Fibroblast of upper back skin (primary cell): ENCODE measurements at places on chromosomes 5 and 9.

- DNase-seq, result no peak
Measured at GRCh38 chr9:134930398-134930797, 12.7 kb upstream of the FCN1 start.

- DNase-seq, result peak; percentile 79
Measured at GRCh38 chr5:16549491-16550206, 67.1 kb downstream of the RETREG1 start.

DNA sequence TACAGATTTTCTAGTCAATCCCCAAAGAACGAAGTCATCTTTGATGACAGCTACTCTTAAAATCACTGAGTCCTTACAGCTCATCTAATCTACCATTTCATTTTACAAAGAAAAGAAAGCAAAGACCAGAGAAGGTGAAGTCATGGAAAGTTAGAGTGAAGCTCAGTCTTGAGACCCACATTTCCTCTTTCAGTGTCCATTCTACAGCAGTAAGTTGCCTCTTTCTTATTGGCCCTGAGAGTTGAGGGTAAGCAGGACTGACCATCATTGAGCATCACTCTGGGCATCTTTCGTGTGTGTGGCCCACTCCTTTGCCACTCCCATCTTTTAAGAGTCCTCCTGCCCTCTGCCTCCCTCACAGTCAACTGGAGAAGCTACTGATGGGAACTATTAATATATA lies 251.8 kb upstream of the NR4A3 start:
- DNase-seq, result no peak

DNA sequence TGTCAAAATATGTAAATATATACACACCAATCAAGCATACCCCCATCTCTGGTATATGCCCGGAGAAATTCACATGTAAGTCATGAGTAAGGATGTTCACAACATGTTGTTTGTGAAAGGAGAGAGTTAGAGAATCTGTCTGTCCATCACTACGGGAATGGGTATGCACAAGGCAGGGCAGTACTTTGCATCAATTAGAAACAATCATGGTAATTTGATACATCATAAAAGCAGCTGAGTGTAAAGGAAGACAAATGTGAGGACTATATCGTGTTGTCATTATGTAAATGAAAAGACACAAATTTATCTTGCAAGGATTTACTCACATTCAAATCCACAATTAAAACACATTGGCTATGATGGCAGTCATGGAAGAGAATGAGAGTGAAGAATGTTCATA lies 146.7 kb downstream of the SV2C start:
- DNase-seq, result no peak

GRCh38 chr9:107175041-107175440 lies 108.0 kb upstream of the RAD23B start:
- no peak for DNase-seq

DNA sequence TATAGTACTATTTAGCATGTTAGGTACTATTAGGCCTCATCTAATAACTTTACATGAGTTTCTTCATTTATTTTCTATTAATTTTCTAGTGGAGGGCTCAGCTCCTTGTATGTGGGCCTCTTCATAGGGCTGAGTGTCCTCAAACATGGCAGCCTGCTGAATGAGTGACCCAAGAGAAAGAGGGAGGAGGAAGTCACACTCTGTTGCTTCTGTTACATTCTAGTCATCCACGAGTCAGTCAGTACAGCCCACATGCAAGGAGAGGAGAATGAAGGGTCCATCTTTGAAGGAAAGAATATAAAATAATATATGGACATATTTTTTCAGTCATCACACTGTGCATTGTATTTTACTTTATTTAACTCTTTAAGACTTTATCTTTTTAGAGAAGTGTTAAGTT lies 66.6 kb upstream of the NR3C1 start:
- DNase-seq, result no peak

- peak; percentile 54 for DNase-seq
Measured at GRCh38 chr5:169862391-169862811, 117.9 kb downstream of the INSYN2B start.

DNA sequence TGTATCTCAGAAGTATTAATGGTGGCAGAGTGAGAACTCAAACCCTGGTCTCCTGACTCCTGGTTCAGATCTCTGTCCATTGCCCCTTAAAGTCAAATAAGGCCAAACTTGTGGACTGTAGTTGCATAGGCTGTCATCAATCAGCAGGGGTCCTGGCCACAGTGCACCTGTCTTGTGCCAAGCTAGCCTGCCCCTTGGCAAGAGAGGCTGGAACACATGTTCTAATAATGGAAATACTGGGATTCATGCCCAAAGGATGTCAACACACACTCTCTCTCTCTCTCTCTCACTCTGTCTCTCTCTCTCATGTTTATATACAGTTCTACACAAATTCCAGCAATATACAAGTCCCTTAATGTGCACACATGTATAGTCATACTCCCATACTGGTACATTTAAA lies 44.3 kb downstream of the GLRA1 start:
- DNase-seq, result no peak

- DNase-seq, result no peak
Measured at GRCh38 chr9:136196404-136197083, 8.4 kb downstream of the LHX3 start.

DNA sequence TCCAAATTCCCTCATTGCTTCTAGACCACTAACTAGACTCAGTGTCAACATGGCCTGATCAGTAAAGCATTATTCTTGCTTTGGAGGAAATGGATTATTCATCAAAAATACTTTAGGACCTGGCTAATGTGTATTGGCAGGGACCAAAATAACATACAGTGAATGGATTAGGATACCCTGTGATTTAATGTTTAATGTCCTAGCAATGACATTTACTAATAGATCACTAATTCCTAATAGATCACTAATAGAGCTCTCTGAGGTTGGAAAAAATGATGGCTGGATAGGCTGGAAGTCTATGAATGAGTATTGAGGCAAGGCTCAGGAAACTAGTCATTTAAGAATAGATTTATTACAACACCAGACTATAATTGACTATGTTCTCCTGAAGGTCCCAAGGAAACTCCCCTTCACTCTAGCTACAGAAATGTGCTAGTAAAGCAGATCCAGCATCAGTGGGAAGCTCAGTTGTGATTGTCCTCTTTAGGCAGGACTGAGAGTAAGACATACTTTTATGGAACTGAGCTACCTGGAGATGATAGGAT lies 46.1 kb upstream of the CHSY3 start:
- DNase-seq, result no peak

DNA sequence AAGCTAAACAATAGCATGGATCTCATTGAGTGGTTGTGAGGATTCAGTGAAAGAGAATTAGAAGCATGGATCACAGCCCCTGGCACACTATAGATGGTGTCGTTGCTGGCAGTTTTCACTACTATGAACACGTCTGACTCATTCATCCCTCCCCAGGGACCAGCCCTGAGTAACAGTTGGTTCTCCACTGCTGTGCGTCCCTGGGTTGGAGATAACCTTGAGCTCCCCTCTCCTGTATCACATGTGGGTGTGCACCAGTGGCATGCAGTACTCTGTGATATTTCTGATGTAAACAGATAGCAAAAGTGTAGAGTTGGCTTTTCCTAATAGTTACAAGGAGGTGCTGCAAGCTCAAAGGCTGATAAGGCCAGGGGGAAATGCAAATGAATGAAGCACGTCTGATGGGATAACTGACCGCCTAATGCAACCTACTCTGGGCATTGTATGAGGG lies 8.8 kb upstream of the LCP2 start:
- DNase-seq, result peak; percentile 79

- no peak for DNase-seq
Measured at GRCh38 chr5:78887384-78888118, 97.6 kb downstream of the ARSB start.

- DNase-seq, result peak; percentile 77
Measured at GRCh38 chr5:54883374-54884194, 101.8 kb downstream of the ESM1 start.

DNA sequence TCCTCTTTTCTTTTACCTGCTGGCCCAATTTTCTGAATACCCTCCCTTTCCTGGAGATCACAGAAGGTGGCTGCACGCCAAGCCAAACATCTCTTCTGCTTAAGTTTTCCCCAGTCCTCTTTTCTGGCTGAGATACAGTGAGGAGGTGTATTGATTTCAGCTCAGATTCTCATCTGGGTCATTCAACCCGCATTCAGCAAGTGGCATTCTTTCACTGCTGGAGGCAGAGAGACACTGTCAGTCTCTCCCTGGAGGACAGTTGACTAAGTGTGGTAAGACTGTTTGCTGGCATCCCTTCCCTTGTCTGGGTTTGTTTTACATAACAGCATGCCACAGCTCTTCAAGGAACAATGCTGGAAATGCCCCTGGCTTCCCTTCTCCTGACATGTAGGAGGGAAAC lies 60.5 kb downstream of the GABRG2 start:
- DNase-seq, result no peak

DNA sequence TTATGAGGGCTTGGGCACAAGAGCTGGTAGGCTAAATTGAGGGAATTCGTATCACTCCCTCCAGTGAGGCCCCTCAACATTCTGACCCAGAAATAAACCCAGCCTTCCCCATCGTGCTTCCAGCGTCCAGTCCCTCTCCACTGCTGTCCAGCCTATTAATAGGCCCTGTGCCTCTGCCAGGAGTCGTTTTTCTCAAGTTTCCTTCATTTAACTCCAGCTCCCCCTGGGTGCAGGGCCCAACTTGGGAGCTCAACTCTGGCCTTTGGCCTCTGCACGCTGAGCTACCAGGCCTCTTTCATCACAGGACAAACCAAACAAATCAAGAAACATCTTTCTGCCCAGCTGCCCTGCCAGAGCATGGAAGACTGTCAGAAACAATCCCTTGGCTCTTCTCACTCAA lies 10.0 kb downstream of the HBEGF start:
- DNase-seq, result no peak

DNA sequence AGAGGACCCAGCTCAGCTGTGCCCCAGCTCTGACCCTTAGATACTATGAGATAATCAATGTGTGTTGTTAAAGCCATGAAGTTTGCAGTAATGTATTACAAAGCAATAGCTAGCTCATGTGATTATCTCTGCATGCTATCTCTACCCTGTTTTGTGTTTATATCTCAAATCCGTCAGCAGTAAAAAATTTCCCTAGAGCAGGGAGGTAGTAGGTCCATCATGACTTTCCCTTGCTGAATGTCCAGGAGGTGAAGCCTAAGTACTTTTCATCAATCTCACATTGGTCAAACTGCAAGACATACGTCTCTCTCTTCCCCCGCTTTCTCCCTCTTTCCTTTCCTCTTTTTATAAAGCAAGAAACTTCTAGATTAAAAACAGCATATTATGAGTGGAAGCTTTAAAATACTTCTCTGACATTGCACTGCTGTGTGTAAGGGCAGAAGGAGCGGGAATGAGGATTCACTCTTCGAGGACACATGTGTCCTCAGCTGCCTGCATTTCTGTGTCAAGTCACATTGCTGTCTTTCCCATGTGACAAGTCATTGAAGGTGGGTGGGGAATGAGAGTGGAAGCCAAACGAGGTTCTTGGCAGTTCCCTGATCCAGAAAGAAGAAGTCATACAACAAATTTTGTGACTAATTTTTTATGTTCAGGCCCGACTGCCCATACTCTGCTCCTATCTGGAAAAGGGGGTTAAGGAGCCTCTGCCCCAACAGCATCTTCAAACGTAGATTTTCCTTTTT lies 93.1 kb upstream of the RETREG1 start:
- DNase-seq, result no peak

- peak; percentile 2 for DNase-seq
Measured at GRCh38 chr9:72254901-72255545, 105.8 kb downstream of the GDA start.

- DNase-seq, result no peak
Measured at GRCh38 chr9:89661391-89661949, 56.7 kb downstream of the GADD45G start.

DNA sequence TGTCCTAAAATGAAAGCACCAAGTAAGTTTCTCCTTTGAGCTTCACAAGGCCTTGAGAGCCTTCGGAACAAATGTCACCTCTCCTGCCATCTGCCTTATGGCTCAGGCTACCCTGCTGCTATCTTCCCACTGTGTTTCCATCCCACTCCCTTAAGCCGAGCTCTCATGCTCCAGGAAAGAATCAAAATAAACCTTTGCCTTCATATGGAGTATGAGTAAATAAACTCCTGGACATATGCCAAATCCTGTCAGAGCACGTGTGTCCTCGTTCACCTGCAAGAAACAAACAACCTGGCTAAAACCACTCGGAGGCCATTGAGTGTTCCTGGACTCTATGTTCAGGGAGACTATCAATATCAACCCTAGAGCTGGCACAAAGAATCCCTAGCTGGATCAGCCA lies 122.3 kb upstream of the CCDC112 start:
- DNase-seq, result no peak

DNA sequence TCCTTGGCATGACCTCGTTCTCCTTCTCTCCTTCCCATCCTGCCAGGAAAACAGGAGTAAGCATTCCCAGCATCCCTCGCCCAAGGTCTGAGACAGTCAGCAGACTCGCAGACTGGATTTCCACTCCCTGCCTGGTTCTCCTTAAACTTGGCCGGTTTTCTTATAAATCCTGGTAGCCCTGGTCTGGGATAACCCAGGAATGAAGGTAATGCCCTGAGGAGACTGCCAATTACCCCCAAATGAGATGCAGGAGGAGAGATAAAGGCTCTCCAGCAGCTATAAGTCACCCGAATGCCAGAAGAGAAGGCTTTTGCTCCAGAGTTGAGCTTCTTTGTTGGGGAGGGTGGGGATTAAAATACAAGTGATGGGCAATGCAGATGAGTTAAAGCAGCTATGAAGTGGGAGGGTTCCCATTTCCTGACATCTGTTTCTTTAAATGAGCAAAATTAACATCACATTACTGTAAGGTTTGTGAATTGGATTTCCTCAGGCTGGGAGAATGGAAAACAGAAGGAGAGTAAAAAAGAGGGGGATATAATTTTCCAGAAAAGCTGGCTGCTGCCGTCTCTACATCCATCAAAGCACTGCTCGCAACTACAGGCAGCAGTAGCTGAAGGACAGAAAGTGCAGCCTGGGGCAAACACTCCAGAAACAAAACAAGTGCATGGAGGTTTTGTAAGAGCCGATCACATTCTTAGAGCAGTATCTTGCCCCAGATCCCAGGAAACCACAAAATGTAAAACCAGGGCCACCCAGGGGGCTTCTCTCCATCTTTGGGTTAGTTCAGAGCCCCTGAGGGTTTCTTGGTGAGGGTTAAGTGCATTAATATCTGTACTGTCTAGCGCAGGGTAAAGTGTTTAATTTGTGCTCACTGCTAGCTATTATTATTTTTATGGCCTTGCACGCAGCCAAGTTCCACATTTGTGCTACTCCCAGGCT lies 177.6 kb upstream of the PANK3 start:
- no peak for DNase-seq
